ENCODE measurements at places on chromosomes 2 and 18. TPM values are rescaled to one million over a fixed set of nuclear protein-coding genes. Genes with fewer than 3 reads are reported as not detected.

The IL1A gene
- 4.3 TPM for total RNA-seq

The SALL3 gene
- total RNA-seq = not detected

The RANBP2 gene
- total RNA-seq = 81.1 TPM

The CHRNA1 gene
- not detected for total RNA-seq

The IL37 gene
- total RNA-seq = not detected

The GPR55 gene
- 1.2 TPM for total RNA-seq

The HNRNPA3 gene
- 332 TPM for total RNA-seq

The SIGLEC15 gene
- total RNA-seq = not detected

The SCTR gene
- total RNA-seq = not detected

The ST8SIA3 gene
- total RNA-seq = not detected

The IFIH1 gene
- 12.8 TPM for total RNA-seq

The SLC38A11 gene
- total RNA-seq = not detected

The ASB18 gene
- not detected for total RNA-seq

The NR4A2 gene
- total RNA-seq = 27.8 TPM

Data from activated T-cell treated with anti-CD3 and anti-CD28 coated beads, Interleukin-2, amount 50 U/mL, for 4 hours (primary cell).